ENCODE measurements at places on chromosomes 12 and 14.

DNA sequence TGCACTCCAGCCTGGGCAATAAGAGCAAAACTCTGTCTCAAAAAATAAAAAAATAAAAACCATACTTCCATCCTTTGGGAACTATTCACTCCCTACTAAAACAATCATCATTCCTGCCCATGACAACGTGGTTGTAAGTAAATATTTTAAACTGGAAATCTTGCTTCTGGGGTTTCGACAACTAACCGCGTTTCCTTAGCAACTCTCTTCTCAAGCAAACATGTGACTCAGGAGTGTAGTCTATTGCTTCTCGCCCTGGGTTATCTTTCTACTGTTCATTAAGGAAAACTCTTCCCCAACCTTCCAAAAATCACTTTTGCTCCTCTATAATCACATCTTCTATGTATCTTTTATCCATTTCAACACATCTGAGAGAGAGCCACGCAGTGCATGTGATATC lies 21.8 kb downstream of the APPL2 start:
- DNase-seq: no peak

DNA sequence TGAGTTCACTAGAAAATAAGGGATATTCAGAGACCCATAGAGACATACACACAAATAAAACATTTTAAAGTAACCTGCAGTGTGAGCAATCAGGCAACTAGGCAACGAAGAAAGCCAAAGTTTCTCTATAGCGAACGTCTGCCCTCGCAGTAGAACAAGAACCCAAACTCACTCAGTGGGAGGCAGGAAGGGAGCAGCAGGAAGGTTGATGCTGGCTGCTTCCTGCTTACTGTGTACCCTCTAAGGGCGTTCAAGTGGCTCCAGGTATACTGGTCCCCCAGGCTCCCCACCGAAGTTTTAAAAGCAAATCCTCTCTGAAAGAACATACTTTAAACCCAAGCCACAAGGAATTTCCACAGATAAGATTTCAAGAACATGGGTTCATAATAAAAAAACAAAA lies 249.3 kb downstream of the FOXN3 start:
- DNase-seq: no peak

GRCh38 chr14:68563251-68564131 lies 229.4 kb downstream of the ZFP36L1 start:
- DNase-seq: no peak

- DNase-seq: no peak
Measured at GRCh38 chr12:16634786-16635185, 28.8 kb upstream of the LMO3 start.

DNA sequence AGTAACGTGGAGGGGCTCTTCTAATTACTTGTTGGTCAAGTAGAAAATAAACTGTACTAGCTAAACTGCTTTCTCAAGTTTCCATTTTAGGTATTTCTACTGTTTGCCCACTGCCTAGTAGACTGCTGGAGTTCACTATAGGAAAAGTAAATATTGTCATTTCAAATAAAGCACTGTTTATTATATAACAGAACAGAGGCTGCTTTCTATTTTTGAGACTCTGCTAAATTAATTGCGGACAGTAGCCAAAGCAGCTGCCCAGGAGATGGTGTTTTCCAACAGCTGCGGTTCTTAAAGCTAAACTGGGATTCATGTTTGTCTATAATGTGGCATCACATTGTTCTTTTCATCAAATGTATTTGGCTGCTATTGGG lies 15.9 kb upstream of the SIX1 start:
- DNase-seq: no peak

GRCh38 chr12:112005419-112006395 lies 7.3 kb downstream of the TMEM116 start:
- DNase-seq: no peak

DNA sequence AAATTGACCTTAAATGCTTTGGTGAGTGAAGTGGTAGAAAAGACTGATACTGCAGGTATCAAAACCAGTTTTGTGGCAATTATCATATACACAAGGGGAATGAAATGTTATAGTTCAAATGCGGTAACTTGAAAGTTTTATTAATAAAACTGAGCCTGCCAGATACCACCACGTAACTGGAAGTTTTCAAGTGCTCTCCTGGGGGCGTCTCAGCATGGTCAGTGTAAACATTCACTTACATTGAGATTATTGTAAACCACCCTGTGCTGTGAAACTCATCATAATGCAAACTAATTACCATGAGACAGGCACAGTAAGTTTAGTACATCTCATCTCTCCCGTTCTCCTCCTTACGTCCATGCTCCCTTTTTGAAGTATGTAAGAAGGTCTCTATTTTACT lies 280.7 kb upstream of the FAR2 start:
- DNase-seq: no peak

- no peak for DNase-seq
Measured at GRCh38 chr12:92051441-92051840, 94.2 kb downstream of the BTG1 start.

- DNase-seq: no peak
Measured at GRCh38 chr14:29584992-29585391, 342.7 kb downstream of the PRKD1 start.

- DNase-seq: no peak
Measured at GRCh38 chr12:20483776-20484175, 115.4 kb downstream of the PDE3A start.

Data from NAMALWA (cell line).